Cerebellum (tissue), 4 donors: ENCODE measurements at places on chromosomes 16 and 17. TPM values are rescaled to one million over a fixed set of nuclear protein-coding genes. Genes with fewer than 3 reads are reported as not detected.

GRCh38 chr17:47735139-47735464 lies 2.1 kb downstream of the TBX21 start:
- DNase-seq: no peak

DNA sequence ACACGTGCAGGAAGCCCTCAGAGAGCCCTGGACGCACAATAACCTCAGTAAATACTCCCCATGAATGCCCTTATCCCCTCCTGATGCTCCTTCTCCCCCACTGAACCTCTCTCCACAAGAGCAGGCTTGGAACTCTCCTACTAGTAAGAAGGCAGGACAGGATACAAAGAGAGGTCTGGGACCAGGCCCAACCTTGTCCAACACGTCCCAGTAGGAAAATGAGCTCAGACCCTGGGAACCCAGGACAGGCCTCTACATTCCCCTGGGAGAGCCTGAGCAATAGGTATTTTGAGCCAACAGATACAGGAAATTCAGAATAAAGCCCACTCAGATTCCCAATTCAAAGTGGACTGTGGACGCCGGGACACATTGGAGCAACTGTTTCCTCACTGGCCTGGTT lies 19.2 kb downstream of the ZNF423 start:
- no peak for DNase-seq

- peak; percentile 62 for DNase-seq
Measured at GRCh38 chr16:19883296-19883965, 1.2 kb downstream of the GPRC5B start.

- no peak for DNase-seq
Measured at GRCh38 chr17:80921741-80922579, 69.7 kb upstream of the CHMP6 start.

GRCh38 chr16:4341250-4341649 lies 9.9 kb downstream of the PAM16 start:
- no peak for DNase-seq

DNA sequence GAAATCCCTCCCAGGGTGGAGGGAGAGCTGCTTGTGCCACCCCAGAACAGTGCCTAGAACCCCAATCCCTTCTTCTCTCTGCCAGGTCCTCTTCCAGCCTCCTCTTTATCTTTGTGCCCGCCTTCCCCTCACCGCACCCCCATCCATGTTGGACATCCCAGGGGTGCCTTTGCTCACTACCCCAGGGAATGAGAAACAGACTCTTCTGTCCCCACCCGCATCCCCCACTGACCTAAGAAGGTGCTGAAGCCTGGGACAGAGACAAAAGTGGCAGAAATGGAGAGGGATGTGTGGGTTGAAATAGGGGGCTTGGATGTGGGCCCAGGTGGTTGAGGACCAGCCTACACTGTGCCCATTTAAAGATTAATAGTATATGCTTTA lies 17.0 kb downstream of the ALOX15B start:
- no peak for DNase-seq

GRCh38 chr17:61498042-61498994 lies 46.1 kb downstream of the TBX4 start:
- no peak for DNase-seq

GRCh38 chr16:81505011-81505661 lies 60.5 kb downstream of the CMIP start:
- DNase-seq: no peak

The MXRA7 gene
- 56.8 TPM for total RNA-seq

GRCh38 chr16:23836078-23836403 lies 258 bp downstream of the PRKCB start:
- no peak for DNase-seq

The SMIM5 gene
- total RNA-seq: 0.27 TPM

- peak; percentile 76 for DNase-seq
Measured at GRCh38 chr16:569445-570254, at the start of gene PIGQ. Gene PIGQ, plus strand, starts transcription at chr16:569968. Its CDS starts 4,107 bp downstream, at chr16:574075.

- no peak for DNase-seq
Measured at GRCh38 chr17:64736804-64737492, 74.8 kb upstream of the SMURF2 start.

GRCh38 chr17:43044024-43044423 lies 19.0 kb downstream of the RND2 start:
- no peak for DNase-seq

- DNase-seq: no peak
Measured at GRCh38 chr16:54429029-54429428, 142.4 kb upstream of the IRX3 start.

DNA sequence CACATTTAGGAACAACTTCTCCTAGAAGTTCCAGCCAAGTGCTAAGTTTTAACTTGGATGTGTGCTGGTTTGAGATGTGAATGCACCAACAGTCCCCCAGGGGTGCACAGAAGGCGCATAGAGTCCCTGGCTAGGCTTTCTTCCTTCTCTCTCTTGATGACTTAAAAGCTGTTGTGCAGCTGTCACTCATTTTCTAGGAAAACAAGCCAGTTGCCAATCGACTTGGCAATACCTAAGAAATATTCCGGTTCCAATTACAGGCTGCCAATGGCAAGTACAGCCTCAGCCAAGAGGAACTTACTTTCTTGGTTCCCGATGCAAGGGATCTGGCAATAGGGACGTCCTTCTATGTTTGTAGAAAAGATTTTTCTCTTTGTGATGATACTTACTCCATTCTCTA lies 266.6 kb upstream of the EEF2KMT start:
- no peak for DNase-seq

The C17orf50 gene
- total RNA-seq: not detected

DNA sequence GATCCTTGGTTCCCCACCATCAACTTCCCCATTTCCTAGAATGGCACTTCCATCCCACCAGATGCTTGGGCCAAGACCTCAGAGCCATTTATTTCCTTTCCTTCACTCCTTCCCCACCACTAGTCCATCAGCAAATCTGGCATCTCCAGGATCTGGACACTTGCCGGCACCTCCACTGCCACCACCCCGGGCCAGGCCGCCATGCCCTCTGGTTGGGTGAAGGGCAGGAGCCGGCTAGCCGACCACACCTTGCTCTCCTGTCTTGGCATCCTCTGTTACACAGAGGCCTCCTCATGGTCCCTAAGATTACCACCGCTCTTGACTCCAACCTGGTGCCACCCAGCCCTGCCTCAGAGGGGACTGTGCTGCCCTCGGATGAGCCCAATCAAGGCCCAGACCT lies 104.5 kb downstream of the RMI2 start:
- DNase-seq: no peak

The TK2 gene
- total RNA-seq: 26.6 TPM

DNA sequence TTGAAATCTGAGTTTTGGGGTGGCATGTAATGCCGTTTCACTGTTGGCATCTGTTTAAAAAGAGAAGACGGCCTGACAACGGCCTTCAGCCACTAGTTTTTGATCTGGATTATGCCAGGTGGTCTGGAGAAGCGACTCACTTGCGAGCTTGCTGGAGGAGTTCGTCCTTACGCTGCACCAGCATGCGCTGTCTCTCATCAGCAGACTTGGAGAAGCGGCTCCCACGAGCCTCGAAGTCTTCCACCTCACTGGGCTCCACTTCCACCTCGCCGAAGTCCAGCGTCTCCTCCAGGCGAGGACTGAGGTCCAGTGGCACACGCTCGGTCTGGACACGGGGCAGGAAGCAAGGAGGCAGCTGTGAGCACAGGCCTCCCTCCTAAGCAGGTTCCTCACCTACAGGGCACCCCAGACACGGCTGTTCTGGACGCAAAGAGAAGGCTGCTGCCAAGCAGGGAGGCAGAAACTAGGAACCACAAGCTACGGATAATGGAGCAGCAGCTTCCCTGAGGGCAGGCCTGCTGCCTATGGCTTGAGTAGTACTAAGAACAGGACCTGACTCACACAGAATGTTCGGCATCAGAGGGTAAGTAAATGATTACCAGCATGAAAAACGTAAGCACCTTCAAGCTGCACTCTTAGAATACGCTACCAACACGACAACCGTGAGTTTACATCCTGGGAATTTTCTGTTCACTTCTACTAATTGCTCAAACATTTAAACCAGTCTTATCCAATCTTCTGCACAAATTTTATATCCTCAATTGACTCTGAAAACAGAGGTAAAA lies 61.4 kb downstream of the AMFR start:
- DNase-seq: no peak

DNA sequence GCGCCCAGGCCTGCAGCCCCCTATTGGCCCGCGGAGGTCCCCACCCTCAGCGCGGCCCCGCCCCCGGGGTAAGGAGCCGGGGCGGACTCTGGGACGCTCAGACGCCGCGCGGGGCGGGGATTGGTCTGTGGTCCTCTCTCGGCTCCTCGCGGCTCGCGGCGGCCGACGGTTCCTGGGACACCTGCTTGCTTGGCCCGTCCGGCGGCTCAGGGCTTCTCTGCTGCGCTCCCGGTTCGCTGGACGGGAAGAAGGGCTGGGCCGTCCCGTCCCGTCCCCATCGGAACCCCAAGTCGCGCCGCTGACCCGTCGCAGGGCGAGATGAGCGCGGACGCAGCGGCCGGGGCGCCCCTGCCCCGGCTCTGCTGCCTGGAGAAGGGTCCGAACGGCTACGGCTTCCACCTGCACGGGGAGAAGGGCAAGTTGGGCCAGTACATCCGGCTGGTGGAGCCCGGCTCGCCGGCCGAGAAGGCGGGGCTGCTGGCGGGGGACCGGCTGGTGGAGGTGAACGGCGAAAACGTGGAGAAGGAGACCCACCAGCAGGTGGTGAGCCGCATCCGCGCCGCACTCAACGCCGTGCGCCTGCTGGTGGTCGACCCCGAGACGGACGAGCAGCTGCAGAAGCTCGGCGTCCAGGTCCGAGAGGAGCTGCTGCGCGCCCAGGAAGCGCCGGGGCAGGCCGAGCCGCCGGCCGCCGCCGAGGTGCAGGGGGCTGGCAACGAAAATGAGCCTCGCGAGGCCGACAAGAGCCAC lies at the start of gene NHERF1:
Gene NHERF1, plus strand, starts transcription at position 100 of the 750 bp plus-strand sequence. Its CDS starts 219 bp downstream, at position 319.
- DNase-seq: peak; percentile 99
